ENCODE measurements at places on chromosomes 7 and 10. TPM values are rescaled to one million over a fixed set of nuclear protein-coding genes. Genes with fewer than 3 reads are reported as not detected.

IL2RA gene
- total RNA-seq = 1.3 TPM

DPCD gene
- 25.9 TPM for total RNA-seq

ALOX5 gene
- 33.4 TPM for total RNA-seq

ELFN1 gene
- total RNA-seq = 0.59 TPM

Data from breast epithelium (tissue), 4 donors.